Stimulated activated CD4-positive, alpha-beta T cell treated with anti-CD3 and anti-CD28 coated beads, Interleukin-1b, Interleukin-23, amount 100 ng/mL, for 1 hour (primary cell): ENCODE measurements at places on chromosomes 2 and 18.

- no peak for DNase-seq
These were observed 50.7 kb downstream of the MYO7B start for GRCh38 chr2:127586136-127586535.

DNA sequence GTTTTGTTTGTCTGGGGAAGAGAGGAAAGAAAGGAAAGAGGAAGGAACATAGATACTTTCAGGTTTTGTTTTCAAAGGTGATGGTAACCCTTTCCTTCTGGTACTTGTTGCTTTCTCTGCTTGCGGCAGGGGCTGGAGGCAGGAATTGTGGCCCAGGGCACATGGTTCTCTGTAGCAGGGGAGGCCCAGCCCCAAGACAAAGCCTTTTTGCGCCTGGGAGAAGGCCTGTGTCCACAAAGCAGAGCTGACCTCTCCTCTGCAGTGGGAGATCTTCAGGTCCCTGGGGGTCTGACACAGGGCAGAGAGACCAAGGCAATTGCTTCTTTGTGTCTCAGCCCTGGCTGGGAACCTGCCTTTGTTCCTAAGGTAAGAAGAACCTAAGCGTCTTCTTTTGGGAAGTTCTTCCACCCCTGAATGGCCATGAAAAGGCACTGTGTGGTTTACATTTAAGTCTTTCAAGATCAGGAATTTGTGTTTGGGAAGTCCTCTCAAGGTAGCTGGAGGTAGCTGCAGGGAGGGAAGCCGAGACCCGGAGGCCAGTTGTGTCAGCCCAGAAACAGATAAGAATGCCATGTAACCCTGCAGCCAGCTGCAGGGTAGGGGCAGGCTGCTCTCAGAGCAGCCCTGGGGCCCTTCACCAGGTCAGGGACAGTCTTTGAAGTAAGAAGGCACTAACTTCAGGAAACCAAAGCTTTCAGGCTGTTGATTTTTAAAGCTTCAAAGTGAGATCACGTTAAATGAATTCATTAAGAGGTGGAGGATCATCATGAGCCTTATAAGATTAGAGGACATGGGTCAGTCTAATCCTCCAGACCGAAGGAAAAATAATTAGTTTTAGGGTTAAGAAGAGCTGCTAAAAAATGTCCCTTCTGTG, 119.3 kb downstream of the STPG4 start:
- no peak for DNase-seq

- DNase-seq, result no peak
These were observed 22.5 kb upstream of the CERS6 start for GRCh38 chr2:168433527-168433926.

- no peak for DNase-seq
These were observed 93.3 kb upstream of the PPP1CB start for GRCh38 chr2:28658369-28658768.

GRCh38 chr2:200338692-200339091, 32.2 kb downstream of the SPATS2L start:
- DNase-seq, result no peak

GRCh38 chr18:61991201-61991600, 98.4 kb upstream of the RNF152 start:
- DNase-seq, result no peak

DNA sequence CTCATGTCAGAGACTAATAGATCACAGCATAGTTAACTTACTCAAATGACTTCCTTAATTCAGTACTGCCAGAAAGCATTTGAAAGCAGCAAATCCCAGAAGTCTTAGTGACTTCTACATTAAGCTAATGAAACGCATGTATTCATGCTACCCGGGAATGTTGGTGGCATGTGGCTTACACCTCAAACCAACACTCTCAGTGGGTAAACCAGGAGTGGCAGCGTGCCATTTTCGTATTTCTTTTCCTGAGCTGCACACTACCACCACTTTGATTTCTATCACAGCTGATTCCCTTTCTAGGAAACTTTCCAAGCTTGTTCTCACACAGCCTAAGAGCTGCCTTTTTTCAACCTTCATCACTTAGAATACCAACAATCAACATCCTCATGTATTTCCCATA, 646.6 kb downstream of the NRXN1 start:
- no peak for DNase-seq

DNA sequence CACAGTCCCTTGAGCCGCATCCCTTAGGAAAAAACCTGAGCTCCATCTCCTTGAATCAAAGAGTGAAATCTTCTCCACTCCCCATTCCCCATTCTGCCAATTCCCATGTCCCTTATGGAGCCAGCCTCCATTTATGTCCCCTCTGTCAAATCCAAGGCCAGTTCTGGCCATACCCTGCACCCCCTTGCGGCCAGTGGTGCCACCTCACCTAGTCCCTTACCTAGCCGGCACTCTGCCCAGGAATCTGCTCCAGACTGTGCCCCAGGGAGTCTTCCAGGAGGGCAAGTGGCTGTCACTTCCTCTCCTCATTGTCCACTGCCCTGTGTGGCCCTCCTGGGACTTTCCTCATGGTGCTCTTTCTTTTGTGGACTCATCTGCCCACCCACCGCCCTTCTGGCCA, 195.4 kb upstream of the RMP24 start:
- DNase-seq, result no peak

DNA sequence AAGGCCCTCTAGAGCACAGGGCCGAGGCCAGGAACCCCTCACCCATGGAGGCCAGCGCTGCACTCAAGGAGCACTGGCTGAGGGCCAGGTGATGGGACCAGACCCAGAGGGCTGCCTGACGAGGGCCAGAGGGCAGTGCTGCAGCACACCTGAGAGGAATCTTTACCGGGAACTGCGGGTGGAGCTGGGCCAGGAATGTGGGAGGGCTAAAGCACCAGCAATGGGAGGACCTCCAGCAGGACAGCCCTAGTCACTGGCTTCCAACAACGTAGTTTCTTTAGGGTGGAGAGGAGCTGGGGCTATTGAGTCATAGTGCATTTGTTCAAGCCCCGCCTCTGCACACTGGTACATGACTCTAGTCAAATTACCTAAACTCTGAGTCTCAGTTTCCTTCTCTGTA, 143.4 kb downstream of the TMEM17 start:
- no peak for DNase-seq

DNA sequence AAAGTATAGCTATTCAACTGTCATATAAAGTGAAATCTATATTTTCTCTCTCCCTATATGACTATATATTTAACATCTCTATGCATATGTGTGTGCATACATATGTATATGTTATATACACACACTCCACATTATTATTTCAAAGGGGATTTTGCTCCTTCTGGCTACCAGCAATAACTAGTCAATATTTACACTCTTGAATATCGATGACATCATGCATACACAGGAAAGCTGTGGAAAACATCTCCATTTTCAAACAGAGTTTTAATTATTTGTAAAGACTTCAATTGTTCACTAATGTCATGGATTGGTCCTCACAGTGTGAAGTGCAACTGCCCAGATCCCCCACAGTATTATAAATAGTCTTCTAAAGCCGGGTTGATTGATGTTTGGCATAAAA, 195.9 kb upstream of the TCF4 start:
- DNase-seq, result no peak

DNA sequence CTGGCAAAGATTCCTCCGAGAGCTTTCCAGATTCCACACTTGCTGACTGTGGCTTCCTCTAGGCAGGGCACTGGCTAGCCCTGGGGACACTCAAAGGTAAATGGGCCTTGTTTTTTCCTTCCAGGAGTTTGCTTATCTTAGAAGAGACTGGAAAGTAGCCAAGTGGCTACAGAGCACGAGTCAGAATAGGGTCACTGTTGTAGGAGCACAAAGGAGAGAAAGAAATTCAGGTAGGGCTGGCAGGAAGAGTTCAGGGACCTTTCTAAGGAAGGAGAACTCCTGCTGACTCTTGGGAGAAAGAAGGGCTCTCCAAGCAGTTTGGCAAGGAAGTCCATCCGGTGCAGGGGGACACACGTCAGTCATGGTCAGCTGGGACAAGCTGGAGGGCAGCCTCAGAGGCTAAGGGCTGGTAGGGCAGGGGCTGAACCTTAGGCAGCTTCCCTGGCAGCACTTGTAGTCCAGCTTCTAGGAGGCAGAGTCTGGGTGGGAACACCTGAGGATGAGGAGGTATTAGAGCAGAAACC, 39.5 kb downstream of the NIFK start:
- DNase-seq, result no peak

DNA sequence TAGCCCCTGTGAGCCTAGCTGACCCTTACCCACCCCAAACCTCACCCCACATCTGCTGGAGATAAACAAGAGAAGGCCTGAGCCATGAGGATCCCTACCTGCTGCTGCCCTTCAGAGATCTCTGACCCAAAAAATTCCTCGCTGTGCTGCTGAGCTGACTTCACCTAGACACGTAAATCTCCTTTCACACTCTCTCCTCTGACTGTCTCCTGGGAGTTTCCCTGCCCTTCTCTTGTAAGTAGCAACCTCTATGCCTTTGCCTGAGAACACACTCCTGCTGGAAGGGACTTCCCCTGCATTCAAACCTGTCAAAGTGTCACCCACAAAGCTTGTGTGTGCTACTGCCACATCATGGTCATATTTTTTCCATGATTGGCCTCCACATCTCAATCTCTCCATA, 134.2 kb upstream of the NOL4 start:
- no peak for DNase-seq

GRCh38 chr2:200314976-200315567, 8.6 kb downstream of the SPATS2L start:
- no peak for DNase-seq
